ENCODE measurements at places on chromosomes 1 and 21.

DNA sequence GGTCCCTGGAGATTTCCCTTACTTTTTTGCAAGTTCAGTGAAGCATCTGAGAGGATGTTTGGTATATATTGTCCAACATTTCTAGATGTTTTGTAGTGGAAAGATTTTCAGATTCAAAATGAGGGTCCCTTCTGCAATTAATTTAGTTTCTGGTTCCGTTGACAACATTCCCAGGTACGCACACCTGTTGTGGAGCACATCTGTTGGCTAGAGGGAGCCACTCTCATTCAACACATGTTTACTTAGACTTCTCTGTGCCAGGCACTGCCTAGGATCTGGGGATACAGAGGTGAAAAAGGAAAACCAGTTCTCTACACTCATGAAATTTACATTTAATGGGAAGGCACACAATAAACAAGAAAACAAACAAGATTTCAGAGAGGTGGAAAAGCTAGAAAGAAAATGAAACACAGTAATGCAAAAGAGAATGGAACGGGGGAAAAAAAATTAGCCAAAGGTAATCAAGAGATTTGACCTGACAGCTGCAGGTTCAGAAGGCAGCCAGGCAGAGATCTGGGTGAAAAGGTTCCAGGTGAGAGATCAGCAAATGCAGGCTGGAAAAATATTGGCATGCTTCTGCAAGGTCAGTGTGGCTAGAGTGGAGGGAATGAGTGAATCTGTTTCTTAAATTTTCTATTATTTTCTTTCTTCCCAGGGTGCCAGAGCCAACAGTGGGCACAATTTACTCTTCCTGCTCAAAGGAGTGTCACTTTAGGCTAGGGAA lies 48.4 kb upstream of the KAZN start:
- no peak for DNase-seq

- no peak for DNase-seq
Observed at GRCh38 chr1:14666962-14667650, 68.6 kb downstream of the KAZN start.

- DNase-seq, result no peak
Observed at GRCh38 chr1:115727706-115728249, 40.7 kb downstream of the CASQ2 start.

GRCh38 chr1:68815632-68816031 lies 318.8 kb upstream of the DEPDC1 start:
- DNase-seq, result no peak

DNA sequence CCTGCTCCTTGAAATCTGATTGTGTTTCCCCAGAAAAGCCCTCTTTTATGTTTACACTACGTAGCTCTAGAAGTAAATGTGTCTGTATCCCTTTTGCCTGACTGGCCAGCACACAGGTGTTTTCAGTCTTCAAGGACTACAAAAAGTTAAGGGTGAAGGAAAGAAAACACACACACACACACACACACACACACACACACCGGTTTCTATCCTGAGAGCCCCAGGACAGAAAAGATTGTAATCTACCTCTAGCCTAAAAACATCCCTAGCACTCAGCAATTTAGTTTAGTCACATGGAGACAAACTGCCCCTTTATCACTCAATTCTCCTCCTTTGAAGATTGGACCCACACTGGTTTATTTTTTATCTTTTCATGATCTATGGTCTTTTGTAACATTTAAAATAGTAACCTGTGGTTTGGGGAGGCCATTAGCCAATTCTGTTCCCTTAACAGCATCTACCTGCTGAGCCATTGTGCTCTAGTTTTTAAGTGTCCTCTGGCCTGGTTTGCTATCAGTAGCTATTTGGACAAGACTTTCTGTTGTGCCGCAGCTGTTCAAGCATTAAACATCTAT lies 15.8 kb upstream of the TRIM45 start:
- DNase-seq, result no peak

DNA sequence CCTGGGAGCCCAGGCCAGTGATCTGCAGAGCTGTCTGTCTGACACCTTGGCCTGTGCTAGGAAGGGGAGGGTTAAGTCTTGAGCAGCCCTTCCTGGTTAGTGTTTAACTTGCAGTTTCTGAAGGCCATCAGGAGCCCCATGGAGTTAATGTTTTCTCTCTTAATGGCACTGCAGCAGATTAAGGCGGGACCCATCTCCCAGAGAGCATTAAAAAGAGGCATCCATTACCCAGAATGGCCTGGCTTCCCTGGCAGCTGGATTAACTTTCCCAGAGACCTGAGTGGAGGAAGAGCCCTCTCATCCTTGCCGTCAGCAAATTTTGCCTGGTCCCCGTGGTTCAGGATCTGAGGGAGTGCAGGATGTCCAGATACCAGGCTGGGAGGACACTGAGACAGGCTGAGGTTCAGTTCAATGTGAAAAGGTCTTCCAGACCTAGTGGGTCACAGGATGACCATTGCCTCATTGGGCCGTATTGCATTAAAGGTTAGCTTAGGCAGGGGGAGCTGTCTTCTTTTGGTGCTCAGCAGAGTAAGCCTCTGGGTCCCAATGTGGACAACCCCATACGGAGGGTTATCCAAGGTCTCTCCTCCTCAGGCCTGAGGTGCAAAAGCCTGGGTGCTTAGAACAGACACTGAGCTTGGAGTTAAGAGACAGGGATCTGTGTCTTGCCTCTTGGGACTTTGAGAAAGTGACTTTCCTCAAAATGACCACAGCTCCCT lies 522.6 kb downstream of the PTPRU start:
- no peak for DNase-seq

DNA sequence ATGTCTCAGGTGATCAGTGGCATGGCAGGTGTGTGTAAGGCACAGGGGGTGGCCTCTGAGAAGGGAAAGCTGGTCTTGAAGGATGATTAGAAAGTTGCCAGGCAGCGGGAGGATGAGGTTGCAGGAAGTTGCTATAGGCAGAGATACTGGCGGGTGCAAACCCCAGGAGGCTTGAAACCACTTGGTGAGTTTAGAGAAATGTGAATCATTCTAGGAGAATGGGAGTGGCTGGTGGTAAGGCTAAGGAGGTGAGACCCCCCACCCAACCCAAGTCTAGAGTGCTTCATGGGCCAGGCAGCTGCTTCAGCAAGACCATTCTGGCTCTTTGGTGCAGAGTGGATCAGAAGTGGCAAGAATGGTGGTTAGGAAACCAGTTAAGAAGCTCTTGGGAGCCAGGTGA lies 9.0 kb downstream of the SH2D2A start:
- no peak for DNase-seq

DNA sequence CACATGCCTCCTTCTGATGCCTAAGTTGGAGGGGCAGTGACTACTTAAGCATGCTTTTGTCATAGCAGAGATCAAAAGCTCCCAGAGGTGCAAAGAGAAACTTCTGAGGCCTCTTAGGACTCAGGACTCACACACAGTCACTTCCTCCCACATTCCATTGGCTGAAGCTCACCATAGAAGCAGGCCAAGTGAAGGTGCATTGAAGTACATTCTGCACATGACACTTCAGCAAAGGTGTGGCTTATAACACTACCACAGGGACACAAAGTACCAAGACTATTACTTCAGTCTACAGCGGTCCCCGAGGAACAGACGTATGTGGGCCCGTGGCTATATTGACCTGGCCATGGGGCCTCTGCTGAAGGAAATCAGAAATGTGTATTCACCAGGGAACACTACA lies 2.5 kb upstream of the POGK start:
- no peak for DNase-seq

DNA sequence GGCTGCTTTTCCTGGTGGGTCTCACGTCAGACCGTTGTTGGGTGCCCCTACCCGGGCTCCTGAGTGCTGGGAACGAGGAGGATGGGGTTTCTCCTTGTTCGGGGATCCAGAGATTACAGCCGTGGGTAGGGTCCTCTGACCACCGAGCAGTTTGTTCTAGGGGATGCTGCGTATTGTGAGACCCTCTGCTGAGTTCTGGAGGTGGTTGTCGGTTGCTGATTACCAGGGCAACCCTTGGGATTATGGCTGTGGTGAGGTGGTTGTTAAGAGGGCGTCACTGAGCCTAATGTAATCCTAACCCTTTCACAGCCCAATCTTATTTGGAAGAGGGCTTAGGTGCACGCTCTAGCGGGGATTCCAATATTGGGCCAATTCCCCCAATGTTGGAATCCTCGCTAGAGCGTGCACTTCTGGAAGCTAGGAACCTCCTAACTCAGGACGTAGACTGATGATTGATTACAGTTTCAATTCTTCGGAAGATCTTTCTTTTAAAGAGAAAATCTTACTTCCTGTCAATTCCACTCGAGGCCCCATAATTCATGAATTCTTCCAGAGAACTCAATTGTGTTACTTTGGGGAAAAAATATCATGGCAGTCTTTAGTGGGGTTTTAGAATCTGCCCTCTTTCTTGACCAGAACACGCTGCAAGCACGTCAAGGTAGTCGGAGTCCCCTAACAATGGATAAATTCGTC lies 483 bp downstream of the TCEANC2 start:
- DNase-seq, result no peak

GRCh38 chr1:36654586-36654985 lies 171.9 kb upstream of the CSF3R start:
- no peak for DNase-seq

DNA sequence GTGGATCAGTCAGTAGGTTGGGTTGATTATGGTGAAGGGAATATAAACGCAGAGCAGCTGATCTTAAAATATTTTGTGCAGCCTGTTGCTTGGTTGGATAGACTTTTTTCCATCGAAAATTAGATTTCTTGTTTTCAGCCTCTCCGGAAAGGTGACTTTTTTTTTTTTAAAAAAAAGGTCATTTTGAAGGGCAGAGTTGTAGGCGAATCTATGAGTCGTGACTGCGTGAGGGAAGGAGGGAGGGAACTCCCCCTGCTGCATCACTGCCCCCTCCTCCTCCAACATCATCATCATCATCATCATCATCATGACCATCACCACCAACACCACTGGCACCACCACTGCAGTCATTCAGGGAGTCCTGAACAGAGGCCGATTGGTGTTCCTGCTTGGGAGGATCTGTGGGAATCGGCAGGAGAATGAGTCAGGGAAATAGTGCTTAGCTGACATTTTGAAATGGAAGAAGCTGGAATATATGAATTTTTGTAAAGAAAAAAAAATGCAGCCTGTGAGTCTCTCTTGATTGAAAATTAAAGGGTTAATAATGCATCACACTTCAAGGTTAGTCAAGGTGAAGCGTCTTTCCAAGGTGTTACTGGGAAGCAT lies 1.2 kb downstream of the ATP1B1 start:
- DNase-seq, result no peak

DNA sequence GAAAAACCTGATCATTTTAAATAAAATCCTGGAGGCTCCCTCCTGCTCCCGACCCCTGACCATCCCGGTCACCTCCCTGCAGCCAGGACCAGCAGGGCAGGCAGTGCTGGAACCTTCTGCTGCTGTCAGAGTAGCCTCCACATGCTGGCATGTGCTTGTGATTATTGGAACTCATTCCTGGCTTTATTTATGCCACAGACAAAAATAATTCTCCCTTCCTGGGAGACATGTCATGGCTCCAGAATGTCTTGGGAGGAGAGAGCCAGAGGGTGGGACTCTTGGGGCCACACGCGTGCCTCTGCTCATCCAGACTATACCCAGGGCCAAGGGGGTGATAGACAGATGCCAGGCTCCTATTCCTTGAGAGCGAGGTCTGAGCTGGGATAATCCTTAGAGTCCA lies 183.6 kb upstream of the RAB4A start:
- no peak for DNase-seq

DNA sequence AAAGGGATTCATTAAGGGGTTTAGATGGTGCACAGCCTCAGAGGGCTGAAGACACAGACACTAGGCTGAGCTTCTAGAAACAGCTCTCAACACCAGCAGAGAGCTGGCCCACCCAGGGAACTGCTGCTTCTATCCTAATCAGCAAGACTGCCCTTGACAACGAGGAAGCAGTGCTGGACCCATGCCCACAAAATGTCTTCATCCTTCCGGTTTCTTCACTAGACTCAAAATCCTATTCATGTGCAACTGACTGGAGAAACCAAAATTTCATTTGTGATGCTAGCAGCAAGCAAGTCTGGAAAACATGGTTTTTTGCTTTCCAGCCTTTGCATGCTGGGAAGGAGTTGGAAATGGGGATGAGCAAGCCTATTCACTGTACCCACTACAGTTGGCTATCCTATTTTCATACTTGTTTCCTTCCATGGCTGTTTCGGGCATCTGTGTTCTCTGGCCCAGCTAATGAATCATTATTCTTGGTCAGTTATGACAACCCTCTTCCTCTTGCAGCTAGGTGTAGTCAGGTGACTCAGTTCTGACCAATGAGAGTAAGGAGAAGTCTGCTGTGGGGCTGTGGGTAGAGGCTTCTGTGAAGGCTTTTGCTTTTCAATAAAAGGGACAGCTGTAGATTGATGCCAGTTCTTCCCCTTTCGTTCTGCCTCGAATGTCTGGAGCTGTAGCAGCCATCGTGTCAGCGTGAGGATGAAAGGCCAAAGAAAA lies 14.6 kb upstream of the TMEM61 start:
- no peak for DNase-seq

GRCh38 chr1:44801491-44802305 lies 1.5 kb downstream of the PLK3 start:
- DNase-seq, result no peak

- DNase-seq, result no peak
Observed at GRCh38 chr1:5551274-5551975, 440.8 kb downstream of the NPHP4 start.

GRCh38 chr1:31910933-31911332 lies 27.2 kb downstream of the PTP4A2 start:
- no peak for DNase-seq

- no peak for DNase-seq
Observed at GRCh38 chr21:17139696-17140095, 373.1 kb upstream of the CXADR start.

DNA sequence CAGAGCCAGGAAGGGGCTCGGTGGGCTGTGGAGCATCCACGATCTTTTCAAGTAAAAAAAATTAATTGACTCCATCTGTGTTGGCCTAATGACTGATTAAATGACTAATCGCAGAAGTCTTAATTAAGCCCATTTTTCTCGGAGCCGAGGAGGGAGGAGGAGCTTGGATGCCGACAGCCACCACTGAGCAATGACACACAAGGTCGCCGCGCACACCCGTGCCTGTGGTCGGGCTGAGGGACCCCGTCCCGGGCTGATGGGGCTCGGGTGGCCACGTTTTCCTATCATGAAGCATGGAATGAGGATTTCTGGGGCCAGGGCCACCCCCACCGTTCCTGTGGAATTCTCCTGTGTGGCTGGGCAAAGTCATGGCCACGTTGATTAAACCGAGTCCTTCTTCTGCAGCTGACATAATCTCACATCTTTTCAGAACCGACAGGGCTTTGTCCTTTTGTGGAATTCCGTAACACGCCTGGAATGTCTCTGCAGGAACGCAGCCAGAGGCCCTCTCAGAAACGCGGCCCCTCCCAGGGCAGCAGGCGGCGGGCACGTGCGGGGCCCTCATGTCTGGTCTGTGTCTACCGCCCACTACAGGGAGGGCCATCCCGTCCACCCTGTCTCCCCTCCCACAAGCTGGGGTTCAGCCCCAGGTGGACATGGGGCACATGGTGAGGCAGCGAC lies 60.7 kb downstream of the MORN1 start:
- DNase-seq, result no peak

- DNase-seq, result no peak
Observed at GRCh38 chr1:4019147-4019521, 119.1 kb upstream of the C1orf174 start.
